ENCODE measurements at places on chromosomes 3 and 15. TPM values are rescaled to one million over a fixed set of nuclear protein-coding genes. Genes with fewer than 3 reads are reported as not detected.

- H3K4me3 ChIP-seq: no peak overlapping the region
- H3K36me3 ChIP-seq: no peaks in the 10 kb centered on the region
- no peak for DNase-seq
- H3K27me3 ChIP-seq: peaks cover 3% of the 10 kb centered on the region
These were observed 11.2 kb upstream of the SEC62 start for GRCh38 chr3:169955406-169955805.

- H3K27ac ChIP-seq: no peak overlapping the region
- H3K36me3 ChIP-seq: peaks cover 3% of the 10 kb centered on the region
- no peak overlapping the region for H3K4me3 ChIP-seq
- no peaks in the 10 kb centered on the region for H3K4me1 ChIP-seq
- H3K27me3 ChIP-seq: peaks cover 5% of the 10 kb centered on the region
These were observed 47.2 kb downstream of the DIPK2A start for GRCh38 chr3:144018776-144019175.

DNA sequence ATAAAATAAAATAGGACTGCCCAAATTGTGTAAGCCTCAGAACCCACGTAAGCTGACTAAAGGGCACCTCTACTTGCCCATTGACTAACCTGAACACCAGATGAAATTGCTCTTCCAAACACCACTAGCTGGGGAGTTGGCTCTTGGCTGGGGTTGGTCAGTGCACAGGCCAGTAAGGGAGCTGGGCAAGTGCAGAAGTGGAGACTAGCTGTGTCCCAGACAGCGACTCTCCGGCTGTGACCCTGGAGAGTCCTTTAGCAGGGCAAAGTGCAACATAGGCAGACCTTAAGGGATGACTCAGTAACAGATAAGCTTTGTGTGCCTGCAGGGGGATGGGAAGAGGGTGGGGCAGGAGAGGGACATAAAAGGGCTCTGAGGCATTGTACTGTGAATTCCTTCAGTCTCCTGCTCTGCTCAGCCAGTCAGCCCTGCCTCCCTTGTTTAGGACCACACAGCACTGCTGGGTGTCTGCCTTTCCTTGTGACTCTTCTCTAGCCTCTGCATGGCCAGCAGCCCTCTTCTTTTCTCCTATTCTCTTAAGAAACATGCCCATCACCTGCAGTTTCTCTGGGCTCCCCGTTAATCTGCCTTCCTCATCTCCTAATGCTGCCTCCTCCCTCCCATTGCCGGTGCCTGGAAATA is 13.2 kb downstream of the NR1I2 start:
- no peak overlapping the region for H3K4me3 ChIP-seq
- DNase-seq: no peak
- peaks cover 4% of the 10 kb centered on the region for H3K27me3 ChIP-seq
- no peaks in the 10 kb centered on the region for H3K4me1 ChIP-seq

DNA sequence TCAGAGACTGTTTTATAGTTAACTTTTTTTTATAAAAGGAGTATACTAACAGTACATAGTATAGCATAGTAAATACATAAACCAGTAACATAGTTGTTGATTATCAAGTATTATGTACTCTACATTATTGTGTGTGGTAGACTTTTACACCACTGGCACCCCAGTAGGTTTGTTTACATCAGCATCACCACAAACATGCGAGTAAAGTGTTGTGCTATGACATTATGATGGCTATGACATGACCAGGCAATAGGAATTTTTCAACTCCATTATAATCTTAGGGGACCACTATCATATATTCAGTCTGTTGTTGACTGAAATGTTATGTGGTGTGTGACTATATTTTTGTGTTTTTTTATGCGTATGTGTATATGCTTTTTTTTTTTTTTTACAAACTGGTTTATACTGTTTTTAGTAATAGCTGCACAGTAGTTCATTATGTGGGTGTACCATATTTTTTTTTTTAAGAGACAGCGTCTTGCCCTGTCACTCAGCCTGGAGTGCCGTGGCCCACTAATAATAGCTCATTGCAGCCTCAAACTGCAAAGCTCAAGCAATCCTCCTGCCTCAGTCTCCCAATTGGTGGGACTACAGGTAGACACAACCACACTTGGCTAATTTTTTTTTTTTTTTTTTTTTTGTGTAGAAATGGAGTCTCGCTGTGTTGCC is 1.9 kb downstream of the CAPN7 start:
- no peak overlapping the region for H3K27ac ChIP-seq
- peaks cover 4% of the 10 kb centered on the region for H3K36me3 ChIP-seq
- H3K27me3 ChIP-seq: no peaks in the 10 kb centered on the region
- H3K4me1 ChIP-seq: peaks cover 23% of the 10 kb centered on the region

DNA sequence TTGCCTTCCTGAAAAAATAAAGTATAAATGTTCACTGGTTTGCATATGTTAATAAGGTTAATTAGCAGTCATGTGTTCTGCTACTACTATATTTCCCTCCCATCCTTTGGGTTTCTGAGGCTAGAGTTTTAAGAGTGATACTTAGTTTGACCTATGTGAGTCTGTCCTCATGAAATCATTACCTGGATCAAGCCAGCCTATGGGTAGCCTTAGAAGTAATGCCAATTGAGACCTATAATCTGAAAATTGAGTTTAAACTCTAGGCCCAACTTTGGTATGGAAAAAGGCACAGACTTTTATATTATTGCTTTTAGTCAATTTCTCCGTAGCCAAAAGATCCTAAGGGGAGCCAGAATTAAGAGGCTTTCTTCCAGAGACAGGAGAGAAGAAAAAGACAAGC is 18.4 kb upstream of the SOX2 start:
- no peak overlapping the region for H3K27ac ChIP-seq
- H3K36me3 ChIP-seq: peaks cover 1% of the 10 kb centered on the region
- peaks cover 5% of the 10 kb centered on the region for H3K4me1 ChIP-seq
- H3K27me3 ChIP-seq: peaks cover 48% of the 10 kb centered on the region
- H3K4me3 ChIP-seq: no peak overlapping the region

DNA sequence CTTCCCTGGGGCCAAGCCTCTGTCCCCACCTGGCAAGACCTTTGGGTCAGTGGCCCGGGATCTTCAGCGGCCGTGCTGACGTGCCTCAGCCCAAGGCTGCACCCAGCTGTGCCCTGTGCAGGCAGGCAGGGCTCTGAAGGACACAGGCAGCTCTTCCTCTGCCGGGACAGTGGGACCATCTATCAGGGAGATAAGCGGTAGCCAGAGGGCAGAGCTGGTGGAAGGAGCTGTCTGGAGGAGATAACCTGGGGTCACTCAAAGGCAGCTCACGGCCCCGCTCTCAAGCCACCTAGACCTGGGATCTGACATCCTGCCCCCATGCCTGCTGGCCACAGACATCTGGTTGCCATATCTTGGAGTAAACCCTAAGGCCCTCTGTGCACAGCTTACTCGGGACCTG is 27.3 kb downstream of the DUSP7 start:
- no peak for DNase-seq
- H3K4me1 ChIP-seq: no peaks in the 10 kb centered on the region
- H3K4me3 ChIP-seq: no peak overlapping the region
- H3K27me3 ChIP-seq: no peaks in the 10 kb centered on the region
- no peak overlapping the region for H3K27ac ChIP-seq
- H3K36me3 ChIP-seq: no peaks in the 10 kb centered on the region

- no peak overlapping the region for H3K4me3 ChIP-seq
- no peak for DNase-seq
- H3K27ac ChIP-seq: no peak overlapping the region
- no peaks in the 10 kb centered on the region for H3K36me3 ChIP-seq
- H3K4me1 ChIP-seq: no peaks in the 10 kb centered on the region
- peaks cover 3% of the 10 kb centered on the region for H3K27me3 ChIP-seq
These were observed 62.0 kb upstream of the NSMCE3 start for GRCh38 chr15:29331669-29332068.

DNA sequence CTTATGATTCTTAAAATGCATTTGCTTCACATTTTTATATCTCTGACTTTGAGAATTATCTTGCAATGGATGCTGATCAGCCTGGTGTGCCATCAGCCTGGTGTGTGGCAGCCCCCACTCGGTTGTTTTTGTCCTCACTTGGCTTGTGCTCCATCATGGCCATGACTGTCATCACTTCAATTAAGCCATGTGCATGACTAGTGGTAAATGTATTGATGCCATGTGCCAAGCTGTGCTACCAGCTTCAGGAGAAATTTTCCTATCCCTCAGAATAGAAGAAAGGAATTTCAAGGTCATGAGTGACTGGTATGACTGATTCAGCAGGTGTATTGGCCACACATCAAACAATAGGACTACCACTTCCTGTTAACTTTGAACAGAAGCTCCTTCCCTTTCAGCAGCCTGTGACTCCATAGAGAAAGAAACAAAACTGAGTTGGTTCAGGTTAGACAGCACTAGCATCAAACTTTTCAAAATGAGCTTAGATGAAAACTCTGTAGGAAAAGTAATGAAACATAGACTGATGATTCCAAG is 251.7 kb downstream of the GRM7 start:
- no peak overlapping the region for H3K27ac ChIP-seq
- no peaks in the 10 kb centered on the region for H3K27me3 ChIP-seq
- H3K4me3 ChIP-seq: no peak overlapping the region
- no peak for DNase-seq
- H3K36me3 ChIP-seq: no peaks in the 10 kb centered on the region

DNA sequence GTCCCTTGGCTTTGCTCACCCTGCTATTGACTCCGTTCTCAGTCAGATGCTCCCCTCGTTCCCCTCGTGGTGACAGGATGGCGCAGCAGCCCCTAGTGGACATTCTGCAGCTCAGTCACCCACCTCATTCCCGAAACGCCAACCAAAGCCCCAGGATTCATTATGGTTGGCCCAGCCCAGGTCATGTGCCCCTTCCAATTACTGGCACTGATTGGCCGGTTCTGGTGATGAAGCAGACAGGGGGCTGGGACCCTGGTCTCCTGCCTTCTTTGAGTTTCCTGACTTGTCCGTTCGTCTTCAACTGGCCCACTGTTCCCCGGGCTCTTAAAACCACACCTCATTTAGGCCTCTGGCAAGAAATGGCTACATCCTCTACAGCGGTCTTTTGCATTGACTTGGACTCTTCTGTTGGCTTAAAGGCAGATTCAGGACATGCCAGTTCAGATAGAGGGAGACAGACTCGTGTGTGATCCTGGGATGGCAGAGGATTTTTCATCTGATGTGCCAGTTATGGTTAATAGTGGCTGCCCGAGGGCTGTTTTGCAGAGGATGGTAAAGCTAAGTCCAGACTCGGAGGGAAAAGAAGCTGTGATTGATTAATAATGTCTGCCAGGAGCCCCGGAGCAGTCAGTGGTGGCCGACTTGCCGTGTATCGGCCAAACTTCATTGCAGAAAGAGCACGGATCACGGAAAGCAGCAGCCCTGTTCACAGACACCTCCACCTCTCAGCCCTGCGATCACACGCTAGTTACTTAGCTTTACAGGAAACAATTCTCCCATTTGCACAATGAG is 37.8 kb downstream of the LSM3 start:
- H3K4me1 ChIP-seq: no peaks in the 10 kb centered on the region
- H3K36me3 ChIP-seq: no peaks in the 10 kb centered on the region
- peak; percentile 25 for DNase-seq
- no peaks in the 10 kb centered on the region for H3K27me3 ChIP-seq
- peak overlapping the region; percentile 47 for H3K4me3 ChIP-seq

GRCh38 chr3:49132437-49133225 is at the start of gene LAMB2:
LAMB2 (minus strand) TSS chr3:49133050; CDS start chr3:49132867, 183 bp downstream.
- H3K27ac ChIP-seq: no peak within 1 kb of the TSS
- no peaks in the 10 kb centered on the region for H3K36me3 ChIP-seq
- H3K27me3 ChIP-seq: peaks cover 20% of the 10 kb centered on the region
- DNase-seq: no peak
- H3K4me3 ChIP-seq: peak within 1 kb of the TSS; percentile 21

DNA sequence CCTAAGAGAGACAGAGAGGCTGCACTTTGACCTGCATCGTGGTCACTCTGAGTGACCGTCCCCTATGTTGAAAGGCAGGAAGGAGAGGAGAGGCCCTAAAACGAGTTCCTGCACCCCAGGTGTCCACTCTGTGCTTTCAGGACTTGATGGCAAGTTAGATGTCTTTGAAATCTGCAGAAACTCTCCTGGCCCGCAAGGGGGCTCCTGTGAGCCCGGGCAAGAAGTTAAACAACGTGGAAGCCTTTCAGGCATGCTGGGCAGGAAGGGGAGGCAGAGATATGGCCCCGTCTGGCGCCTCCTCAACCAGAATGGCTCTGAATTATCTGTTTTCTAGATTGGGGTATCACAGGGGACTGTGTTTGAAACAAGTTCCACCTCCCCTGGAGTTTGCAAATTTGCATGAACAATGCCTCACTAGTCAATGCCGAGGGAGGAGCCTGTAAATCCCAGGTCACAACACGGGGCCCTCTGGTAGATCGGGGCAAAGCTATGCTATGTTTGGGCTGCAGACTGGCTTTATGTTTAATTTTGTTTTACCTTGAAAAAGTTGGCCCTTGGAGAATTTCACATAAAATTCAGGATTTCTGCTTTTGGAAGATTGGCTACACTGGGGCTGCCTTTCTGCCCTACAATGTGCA is 9.8 kb downstream of the CTXND1 start:
- no peak overlapping the region for H3K4me3 ChIP-seq
- H3K27ac ChIP-seq: no peak overlapping the region
- peaks cover 23% of the 10 kb centered on the region for H3K27me3 ChIP-seq
- DNase-seq: peak; percentile 33
- no peaks in the 10 kb centered on the region for H3K4me1 ChIP-seq

DNA sequence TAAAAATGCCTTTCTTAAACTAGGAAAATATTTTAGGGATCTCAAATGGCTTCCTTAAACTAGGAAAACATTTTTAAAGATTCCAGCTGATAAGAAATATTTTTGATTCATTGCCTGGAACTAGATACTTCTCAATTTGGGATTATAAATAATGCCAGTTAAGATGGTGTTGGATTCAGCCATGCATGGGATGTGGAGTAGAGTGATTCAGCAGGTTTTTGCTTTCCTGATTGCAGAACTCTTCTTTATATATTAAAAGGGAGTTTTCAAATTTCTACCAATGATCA is 15.6 kb downstream of the FILIP1L start:
- peaks cover 16% of the 10 kb centered on the region for H3K36me3 ChIP-seq
- no peak for DNase-seq
- H3K27me3 ChIP-seq: no peaks in the 10 kb centered on the region

DNA sequence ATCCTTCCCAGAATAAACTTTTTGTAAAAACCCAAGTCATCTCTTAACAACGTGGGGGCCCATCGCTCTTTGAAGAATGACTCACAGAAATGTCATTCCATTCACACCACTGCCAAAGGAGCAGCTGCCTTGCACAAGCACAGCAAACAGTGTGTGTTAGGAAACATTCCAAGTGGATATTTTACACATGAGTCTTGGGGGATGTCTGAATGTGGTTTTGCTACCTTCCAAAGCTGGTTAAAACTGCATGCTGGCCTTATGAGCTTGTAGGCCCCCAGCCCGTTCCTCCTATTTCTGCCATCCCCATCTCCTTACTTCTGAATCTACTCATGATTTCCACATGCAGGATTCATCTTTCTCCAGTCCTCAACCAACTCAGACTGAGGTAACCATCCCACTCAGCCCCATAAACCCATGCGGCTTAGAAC is 130.8 kb downstream of the CPNE4 start:
- no peak for DNase-seq
- no peaks in the 10 kb centered on the region for H3K4me1 ChIP-seq
- peaks cover 2% of the 10 kb centered on the region for H3K27me3 ChIP-seq
- no peak overlapping the region for H3K27ac ChIP-seq
- H3K4me3 ChIP-seq: no peak overlapping the region

EPB42 gene
- not detected for total RNA-seq

ANKRD63 gene
- total RNA-seq: not detected

PLXND1 gene
- total RNA-seq: 5.1 TPM

Data from activated naive CD4-positive, alpha-beta T cell treated with anti-CD3 and anti-CD28 coated beads for 36 hours (primary cell).